ENCODE measurements at places on chromosomes 6 and 20. TPM values are rescaled to one million over a fixed set of nuclear protein-coding genes. Genes with fewer than 3 reads are reported as not detected.

DNA sequence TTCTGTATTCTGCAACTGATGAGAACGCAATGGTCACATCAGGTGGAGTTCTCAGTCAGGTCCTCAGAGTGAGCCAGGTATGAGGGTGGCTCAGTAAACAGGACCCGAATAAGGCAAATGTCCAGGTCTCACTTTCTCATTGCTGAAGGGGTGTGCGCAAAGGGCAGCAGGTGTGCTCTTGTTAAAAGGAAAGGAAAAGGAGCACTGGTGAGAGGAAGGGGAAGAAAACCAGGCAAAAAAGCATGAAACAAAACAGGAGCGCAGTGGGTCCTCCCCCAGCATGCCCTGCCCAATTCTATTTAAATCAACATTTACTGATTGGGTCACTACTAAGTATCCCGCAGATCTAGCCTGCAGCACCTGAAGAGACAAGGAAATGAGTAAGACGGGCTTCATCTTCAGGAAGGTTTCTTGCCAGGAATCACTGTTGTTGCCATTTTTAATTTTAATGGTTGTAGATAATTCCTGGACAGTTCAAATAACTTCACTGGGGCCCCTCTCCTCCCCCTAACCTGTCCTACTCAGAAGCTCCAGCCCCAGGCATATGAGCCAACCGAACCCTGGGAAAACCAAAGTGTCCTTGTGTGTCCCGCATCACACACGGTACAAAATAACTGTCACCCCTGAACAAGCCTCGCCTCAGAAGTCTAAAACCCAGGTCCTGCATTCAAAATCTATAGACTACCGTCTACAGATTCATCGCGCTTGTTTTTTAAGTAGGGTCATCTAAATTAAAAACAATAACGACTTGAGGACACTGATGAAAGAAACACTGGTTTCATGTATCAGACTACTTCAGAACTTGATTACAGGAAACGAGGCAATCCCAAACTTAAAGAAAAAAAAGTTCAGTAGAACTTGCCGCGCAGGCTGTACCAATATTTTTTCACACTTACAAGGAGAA, 980 bp downstream of the MBOAT1 start:
- H3K36me3 ChIP-seq = no peaks in the 10 kb centered on the region
- no peak for DNase-seq
- peaks cover 44% of the 10 kb centered on the region for H3K4me1 ChIP-seq
- no peaks in the 10 kb centered on the region for H3K27me3 ChIP-seq
- H3K4me3 ChIP-seq = peak overlapping the region; percentile 78

PSMB8 gene
- 43.8 TPM for total RNA-seq

MAP7 gene
- 1.8 TPM for total RNA-seq

- H3K27ac ChIP-seq = no peak overlapping the region
- H3K4me1 ChIP-seq = no peaks in the 10 kb centered on the region
- no peak for DNase-seq
- no peaks in the 10 kb centered on the region for H3K36me3 ChIP-seq
- H3K27me3 ChIP-seq = no peaks in the 10 kb centered on the region
- H3K4me3 ChIP-seq = no peak overlapping the region
Measured at GRCh38 chr20:12051206-12052163, 133.8 kb downstream of the BTBD3 start.

GABRR1 gene
- not detected for total RNA-seq

SLPI gene
- total RNA-seq = 0.74 TPM

- H3K4me1 ChIP-seq = peaks cover 6% of the 10 kb centered on the region
- DNase-seq = no peak
- H3K4me3 ChIP-seq = no peak overlapping the region
- H3K27ac ChIP-seq = no peak overlapping the region
Measured at GRCh38 chr20:46400828-46401477, 5.5 kb downstream of the ELMO2 start.

- H3K36me3 ChIP-seq = peaks cover 12% of the 10 kb centered on the region
- no peak for DNase-seq
- no peak overlapping the region for H3K4me3 ChIP-seq
- no peaks in the 10 kb centered on the region for H3K4me1 ChIP-seq
- H3K27ac ChIP-seq = no peak overlapping the region
Measured at GRCh38 chr20:18545566-18545965, 21.7 kb upstream of the SMIM26 start.

DNA sequence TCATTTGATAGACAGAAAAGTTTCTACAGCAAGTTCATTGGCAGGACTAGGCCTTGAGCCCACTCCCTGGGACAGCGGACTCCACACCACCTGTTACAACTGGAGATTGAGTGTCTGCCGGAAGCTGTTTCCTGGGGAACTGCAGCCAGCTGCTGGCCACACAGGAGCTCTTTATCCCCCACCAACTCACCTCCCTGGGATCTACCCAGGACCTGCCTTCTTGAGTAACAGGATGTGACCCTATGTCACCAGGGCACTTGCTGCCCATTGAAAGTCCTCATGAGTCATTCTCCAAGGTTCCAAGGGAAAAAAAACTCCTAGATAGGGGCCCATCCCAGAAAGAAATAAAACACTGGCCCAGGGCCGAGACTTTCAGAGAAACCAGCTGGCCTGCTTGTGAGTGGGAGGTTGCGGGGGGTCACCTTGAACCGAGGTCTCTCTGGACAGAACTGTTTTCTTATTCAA, 37.4 kb upstream of the SLC9A8 start:
- no peaks in the 10 kb centered on the region for H3K27me3 ChIP-seq
- peak overlapping the region; percentile 25 for H3K27ac ChIP-seq
- H3K4me1 ChIP-seq = peaks cover 17% of the 10 kb centered on the region
- no peaks in the 10 kb centered on the region for H3K36me3 ChIP-seq
- H3K4me3 ChIP-seq = no peak overlapping the region

DNA sequence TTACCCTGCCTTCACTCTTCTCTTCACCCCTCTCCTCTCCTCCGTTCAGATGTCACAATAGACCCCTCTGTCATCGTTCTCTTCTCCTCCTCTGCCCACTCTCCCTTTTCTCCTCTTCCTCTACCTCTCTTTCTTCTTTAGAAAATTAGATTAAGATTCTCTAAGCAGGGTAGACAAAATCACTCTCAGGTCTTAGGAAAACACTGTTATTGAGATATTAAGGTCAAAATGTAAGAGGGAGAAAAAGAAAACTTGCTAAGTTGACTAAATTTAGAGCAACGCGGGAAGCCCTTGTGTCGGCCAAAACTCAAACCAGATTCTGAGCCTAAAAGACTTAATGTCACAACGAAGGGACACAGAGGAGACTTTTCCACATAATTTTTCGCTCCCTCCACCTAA, 22.1 kb upstream of the ZNF184 start:
- H3K4me1 ChIP-seq = no peaks in the 10 kb centered on the region
- H3K36me3 ChIP-seq = no peaks in the 10 kb centered on the region
- DNase-seq = no peak
- peak overlapping the region; percentile 59 for H3K27ac ChIP-seq

CST4 gene
- not detected for total RNA-seq

GRCh38 chr6:167802339-167802738, 24.4 kb upstream of the AFDN start:
- H3K4me1 ChIP-seq = no peaks in the 10 kb centered on the region
- no peak for DNase-seq
- no peaks in the 10 kb centered on the region for H3K36me3 ChIP-seq
- H3K4me3 ChIP-seq = no peak overlapping the region
- H3K27ac ChIP-seq = no peak overlapping the region

DNA sequence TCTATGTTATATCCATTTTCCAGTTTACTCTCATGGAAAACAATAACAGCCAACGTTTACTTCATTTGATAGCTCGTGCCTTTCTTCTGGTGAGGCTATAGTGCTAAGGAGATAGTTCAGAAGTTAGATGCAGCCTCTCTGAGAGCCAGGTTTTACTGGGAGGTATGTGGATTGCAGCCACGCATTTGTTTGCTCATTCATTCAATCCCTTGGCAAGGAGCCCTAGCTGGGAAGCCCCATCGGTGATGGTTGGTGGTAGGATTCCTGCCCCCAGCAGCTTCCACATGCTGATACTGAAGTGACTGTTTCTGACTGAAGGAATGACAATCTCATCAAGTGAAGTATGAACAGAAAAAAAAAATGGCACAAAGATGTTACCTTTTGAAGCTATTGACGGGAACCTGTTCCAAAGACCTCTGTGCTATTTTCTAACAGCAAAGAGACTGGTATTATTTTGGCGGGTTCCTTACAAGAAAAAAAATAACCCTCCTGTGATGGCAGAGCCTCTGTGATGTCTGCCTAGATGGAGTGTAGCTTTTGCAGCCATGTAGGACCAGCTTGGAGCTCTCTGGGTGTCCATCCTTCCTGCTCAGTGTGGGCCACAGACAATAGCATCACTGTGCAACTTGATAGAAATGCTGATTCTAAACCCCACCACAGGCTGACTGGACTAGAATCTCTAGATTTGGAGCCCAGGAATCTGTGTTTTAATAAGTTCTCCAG, 30.6 kb downstream of the SNAP25 start:
- no peaks in the 10 kb centered on the region for H3K27me3 ChIP-seq
- H3K36me3 ChIP-seq = no peaks in the 10 kb centered on the region
- no peak overlapping the region for H3K27ac ChIP-seq

DNA sequence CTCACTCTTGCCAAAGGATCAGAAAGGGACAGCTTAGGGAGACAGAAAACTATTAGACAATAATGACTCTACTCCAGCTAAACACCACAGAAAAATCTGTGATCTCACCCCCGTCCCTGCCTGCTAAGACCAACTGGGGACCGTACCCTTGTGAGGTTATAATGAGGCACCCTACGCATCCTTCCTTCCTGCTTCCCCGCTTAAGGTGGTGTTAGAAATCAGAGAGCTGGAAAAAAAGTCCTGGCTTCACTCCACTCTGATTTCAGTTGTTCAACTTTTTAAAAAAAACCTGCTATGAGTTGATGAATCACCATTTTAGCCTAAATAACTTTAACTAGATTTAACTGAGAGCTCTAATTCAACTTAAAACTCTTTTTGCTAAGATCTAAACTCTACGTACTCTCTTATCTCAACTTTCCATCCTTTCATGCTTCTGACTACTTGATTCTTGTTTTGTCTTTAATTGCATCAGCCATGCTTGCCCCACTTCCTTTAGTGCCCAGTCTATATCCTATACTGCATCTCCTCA, 35.8 kb upstream of the TMEM14A start:
- H3K4me3 ChIP-seq = no peak overlapping the region

- H3K27ac ChIP-seq = no peak overlapping the region
- no peaks in the 10 kb centered on the region for H3K27me3 ChIP-seq
- no peaks in the 10 kb centered on the region for H3K4me1 ChIP-seq
- DNase-seq = no peak
Measured at GRCh38 chr6:64732888-64733287, 974.1 kb downstream of the EYS start.

KCNQ2 gene
- 19.4 TPM for total RNA-seq

GRCh38 chr20:48957053-48957481, 35.6 kb downstream of the ARFGEF2 start:
- H3K27ac ChIP-seq = no peak overlapping the region
- no peak overlapping the region for H3K4me3 ChIP-seq
- DNase-seq = no peak
- no peaks in the 10 kb centered on the region for H3K27me3 ChIP-seq
- H3K36me3 ChIP-seq = peaks cover 16% of the 10 kb centered on the region

SH3BGRL2 gene
- 8.5 TPM for total RNA-seq

GSTA2 gene
- total RNA-seq = not detected

SOX18 gene
- 18.7 TPM for total RNA-seq

DNA sequence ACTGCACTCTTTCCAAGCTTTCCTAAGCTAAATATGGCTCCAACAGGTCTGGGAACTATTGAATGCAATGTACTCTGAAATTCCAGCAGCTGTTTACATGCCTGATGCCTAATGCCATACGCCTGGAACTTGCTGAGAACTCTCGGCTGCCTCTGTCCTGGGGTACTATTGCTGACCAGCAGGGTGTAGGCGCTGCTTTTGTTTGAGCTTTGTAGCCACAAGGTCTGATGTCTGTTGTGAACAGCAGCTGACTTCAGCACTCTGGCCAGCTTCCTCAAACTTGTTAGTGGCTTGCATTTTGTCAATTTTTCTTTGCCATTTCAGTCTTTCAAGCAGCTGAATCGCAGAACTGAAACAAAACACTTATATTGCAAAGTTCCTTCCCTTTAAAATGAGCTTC, 26.7 kb downstream of the SAYSD1 start:
- H3K36me3 ChIP-seq = no peaks in the 10 kb centered on the region
- no peak overlapping the region for H3K4me3 ChIP-seq
- no peak for DNase-seq
- no peaks in the 10 kb centered on the region for H3K4me1 ChIP-seq
- peaks cover 41% of the 10 kb centered on the region for H3K27me3 ChIP-seq
- no peak overlapping the region for H3K27ac ChIP-seq

SYTL3 gene
- 1.4 TPM for total RNA-seq

DNA sequence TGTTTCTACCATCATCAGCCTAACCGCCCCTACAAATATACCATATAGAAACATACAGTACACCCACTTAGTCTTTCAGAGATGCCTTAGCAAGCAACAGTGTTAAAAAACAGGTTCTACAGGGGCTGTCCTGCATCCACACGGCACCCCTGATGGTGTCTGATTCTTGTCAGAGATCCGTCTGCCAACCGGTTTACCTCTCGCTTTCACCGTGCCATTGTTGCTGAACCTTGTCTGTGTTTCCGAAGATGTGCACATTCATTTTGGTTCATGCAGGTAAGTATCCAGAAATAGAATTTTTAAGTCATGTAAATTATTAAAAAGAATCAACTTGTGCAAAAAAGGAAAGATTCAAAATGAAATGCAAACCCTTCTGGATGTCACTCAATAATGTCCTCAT, 52.9 kb downstream of the EPHA7 start:
- H3K4me3 ChIP-seq = no peak overlapping the region
- DNase-seq = no peak
- H3K27me3 ChIP-seq = no peaks in the 10 kb centered on the region

DNA sequence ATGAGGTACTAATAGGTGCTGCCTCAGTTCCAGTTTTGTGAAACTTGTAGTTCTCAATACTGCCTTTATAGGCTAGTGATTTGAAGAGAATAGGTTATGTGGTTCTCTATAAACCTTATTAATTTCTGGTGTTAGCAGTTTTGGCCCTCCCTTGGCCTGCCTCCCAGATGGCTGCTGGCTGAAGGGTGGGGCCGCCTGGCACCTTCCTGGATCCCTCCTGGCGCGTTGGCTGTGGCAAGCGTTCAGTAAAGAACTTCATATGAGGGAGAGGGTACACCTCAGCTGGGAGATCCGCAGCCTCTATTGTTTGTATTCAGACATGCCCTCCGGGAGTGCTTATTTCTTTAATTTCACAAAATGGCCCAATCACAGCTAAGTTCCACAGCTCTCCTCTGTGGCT, 51.9 kb downstream of the FAM120B start:
- no peaks in the 10 kb centered on the region for H3K4me1 ChIP-seq
- H3K27ac ChIP-seq = no peak overlapping the region
- no peak overlapping the region for H3K4me3 ChIP-seq
- no peaks in the 10 kb centered on the region for H3K27me3 ChIP-seq
- DNase-seq = no peak
- H3K36me3 ChIP-seq = no peaks in the 10 kb centered on the region

DNA sequence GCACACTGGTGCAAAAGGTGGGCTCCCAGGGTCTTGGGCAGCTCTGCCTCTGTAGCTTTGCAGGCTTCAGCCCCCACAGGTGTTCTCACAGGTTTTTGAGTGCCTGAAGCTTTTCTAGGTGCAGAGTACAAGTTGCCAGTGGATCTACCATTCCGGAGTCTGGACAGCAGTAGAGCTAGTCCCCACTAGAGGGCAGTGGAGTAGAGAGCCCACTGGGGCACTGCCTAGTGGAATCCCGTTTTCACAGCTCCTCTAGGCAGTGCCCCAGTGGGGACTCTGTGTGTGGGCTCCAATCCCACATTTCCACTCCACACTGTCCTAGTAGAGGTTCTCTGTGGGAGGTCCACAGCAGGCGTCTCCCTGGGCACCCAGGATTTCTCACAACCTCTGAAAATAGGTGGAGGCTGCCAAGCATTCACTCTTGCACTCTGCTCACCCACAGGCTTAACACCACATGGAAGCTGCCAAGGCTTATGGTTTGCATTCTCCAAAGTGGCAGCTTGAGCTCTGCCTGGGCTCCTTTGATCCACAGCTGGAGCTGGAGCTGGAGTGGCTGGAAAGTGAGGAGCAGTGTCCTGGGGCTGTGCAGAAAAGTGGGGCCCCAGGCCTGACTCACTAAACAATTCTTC, 86.3 kb upstream of the PROKR2 start:
- H3K27ac ChIP-seq = no peak overlapping the region
- H3K4me3 ChIP-seq = no peak overlapping the region
- H3K4me1 ChIP-seq = no peaks in the 10 kb centered on the region

Data from Panc1 (cell line).